ENCODE measurements at places on chromosomes 1 and 21.

DNA sequence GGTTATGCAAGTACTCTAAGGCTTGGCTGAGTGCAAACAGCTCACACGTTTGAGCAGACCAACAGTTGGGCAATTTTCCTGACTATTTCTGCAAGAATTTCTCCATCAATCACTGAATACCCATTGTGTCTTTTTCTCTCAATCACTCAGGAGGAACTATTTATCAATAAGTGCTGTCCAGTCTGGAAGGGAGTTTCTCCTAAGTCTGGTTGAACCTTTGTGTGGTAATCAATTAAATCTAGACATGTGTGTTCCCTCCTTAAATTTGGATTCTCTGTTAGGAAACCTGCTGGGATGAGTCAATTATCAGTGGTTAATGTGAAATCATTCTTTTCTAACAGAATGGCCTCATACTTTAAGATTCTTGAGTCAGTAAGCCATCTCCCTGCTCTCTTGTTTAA lies 6.8 kb upstream of the AADACL3 start:
- DNase-seq, result no peak

GRCh38 chr1:64553285-64553684 lies 83.4 kb downstream of the CACHD1 start:
- DNase-seq, result no peak

- no peak for DNase-seq
Measured at GRCh38 chr1:168643152-168643551, 66.7 kb downstream of the XCL1 start.

- no peak for DNase-seq
Measured at GRCh38 chr1:158810311-158810710, 20.8 kb upstream of the MNDA start.

DNA sequence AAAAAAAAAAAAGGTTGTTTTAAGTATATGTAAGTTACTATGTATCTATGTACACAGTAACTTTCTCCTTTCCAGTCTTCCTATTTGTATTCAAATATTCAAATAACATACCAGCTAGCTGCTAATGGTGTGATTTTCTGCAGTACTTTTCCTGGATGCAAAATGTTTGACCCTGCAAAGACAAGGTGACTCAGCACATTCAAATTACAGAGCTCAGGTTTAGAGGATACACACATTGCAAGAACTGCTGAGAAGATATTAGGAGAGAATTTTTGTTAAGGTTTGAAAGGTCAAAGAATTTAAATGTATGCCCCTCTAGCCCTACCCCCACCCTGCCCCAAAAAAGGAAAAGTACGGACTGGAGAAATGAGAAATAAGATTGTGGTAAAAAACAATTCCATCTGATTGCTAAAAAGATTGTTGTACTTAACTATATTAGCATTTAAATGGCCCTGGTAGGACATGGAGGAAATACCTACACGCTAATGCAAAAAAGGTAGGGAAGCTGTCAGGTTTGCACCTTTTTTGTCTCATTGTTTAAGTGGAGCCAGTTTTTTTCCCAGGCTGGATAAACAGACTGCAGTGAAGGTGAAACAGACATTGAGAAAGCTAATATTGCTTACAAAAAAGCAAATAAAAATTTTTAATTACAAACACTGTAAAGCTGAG lies 45.6 kb downstream of the ZNF281 start:
- no peak for DNase-seq

DNA sequence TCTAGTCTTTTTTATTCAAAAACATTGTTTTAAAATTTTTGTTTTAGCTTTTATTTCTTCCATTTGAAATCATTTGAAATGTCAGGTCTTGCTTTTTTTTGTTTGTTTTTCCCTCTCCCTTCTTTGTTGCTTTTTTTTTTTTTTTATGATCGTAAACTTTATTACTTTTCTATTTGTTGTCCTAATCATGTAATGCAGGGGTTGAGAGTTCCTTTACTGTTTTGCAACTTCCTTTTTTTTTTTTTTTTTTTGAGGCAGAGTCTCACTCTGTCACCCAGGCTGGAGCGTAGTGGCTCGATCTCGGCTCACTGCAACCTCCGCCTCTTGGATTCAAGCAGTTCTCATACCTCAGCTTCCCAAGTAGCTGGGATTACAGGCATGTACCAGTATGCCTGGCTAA lies 24.8 kb downstream of the IVNS1ABP start:
- DNase-seq, result no peak

- DNase-seq, result no peak
Measured at GRCh38 chr1:60170709-60171108, 97.1 kb upstream of the C1orf87 start.

DNA sequence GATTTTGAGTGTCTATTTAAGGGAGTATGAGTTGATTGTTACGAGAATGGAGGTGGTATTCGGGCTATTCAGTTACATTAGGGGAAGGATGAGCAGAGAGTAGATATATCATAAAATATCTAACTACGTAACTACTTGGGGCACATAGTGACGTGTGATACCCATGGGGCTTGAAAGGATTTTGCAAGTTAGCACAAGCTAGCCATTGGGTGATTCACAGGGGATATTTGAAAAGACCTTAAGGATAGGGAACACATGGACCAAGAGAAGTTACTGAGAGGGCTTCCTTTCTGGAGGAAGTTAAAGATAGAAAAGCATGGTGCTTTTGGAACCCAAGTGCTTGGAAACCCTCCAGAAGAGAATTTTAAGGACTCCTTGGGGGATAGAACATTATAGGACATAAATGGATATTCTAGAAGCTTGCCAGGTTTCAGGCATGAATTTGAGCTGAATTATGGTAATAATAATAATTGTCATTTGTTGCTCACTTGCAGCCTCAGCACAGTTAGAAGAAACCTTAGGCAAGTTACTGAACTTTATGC lies 5.4 kb downstream of the DISP1 start:
- DNase-seq, result no peak

- no peak for DNase-seq
Measured at GRCh38 chr1:214452152-214452784, 99.1 kb downstream of the PTPN14 start.

DNA sequence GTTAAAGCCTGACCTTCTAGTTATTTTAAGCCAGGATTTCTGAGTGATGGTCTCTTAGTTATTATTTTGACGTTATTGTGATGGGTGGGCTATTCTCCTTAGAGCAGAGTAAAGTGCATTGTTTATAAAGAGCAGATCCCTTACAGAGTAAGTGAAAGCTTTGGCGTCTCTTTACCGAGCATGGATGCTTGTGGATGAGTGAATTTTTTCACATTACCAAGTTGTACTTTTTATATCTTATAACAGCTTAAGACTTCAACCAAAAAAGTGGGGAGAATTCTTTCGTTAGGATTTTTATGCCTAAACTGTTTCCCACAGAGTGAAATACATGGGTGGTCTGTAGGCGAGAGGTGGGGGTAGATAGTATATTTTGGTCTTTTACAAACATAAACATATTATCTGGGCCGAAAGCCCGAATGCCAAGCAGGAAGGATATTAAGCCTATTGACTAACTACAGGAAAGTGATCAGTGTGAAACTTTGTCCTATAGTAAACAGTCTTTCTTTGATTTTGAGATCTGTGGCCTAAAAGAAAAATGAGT lies 279.1 kb upstream of the C1orf105 start:
- no peak for DNase-seq

- no peak for DNase-seq
Measured at GRCh38 chr1:247681288-247681897, 1.9 kb upstream of the OR13G1 start.

DNA sequence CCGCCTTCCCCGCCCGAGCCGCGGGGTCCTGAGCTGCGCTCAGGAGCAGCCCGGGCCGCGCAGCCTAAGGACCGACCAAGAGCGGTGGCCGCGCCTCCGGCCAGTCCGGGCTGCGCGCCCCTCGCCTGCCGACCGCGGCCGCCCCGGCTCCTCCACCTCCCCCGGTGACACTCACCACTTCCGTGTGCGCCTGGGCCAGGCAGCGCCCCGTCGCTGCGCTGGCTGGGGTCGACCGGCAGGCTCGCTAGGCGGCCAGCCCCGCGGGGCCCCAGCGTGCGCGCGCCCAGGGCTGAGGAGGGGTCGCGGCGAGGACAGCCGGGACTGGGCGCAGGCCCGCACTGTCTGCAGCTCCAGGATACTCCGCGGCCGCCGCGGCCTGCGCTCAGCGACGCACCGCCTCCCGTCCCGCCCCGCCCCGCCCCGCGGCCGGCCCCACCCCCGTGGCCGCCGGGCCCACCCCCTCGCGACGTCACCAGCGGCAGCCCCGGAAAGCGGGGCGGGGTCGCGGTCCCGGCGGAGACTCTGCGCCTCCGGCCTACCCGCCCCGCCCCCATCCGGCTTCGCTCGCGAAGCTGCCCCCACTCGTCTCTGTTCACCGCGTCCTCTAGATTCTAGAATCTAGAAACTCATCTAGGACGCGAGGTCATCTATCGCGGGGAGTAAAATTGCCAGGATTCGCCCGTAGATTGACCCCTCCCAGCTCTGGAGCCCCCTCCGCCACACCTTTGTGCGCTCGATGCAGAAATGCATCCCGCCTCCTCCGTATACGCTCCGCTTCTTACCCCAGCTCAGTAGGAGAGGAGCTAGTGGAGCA lies at the start of gene JAK1:
TSS of gene JAK1 (minus strand) at position 392 of the 814 bp plus-strand sequence. CDS start 80,285 bp downstream, outside the sequence.
- peak; percentile 87 for DNase-seq

GRCh38 chr1:203621559-203622262 lies 4.9 kb upstream of the ATP2B4 start:
- DNase-seq, result no peak

- DNase-seq, result no peak
Measured at GRCh38 chr1:244628789-244629188, 24.1 kb upstream of the DESI2 start.

GRCh38 chr21:37746849-37747248 lies 169.4 kb downstream of the KCNJ6 start:
- DNase-seq, result no peak

- no peak for DNase-seq
Measured at GRCh38 chr1:19560480-19560879, 75.1 kb upstream of the CAPZB start.

GRCh38 chr1:71944006-71944405 lies 338.3 kb downstream of the NEGR1 start:
- no peak for DNase-seq

DNA sequence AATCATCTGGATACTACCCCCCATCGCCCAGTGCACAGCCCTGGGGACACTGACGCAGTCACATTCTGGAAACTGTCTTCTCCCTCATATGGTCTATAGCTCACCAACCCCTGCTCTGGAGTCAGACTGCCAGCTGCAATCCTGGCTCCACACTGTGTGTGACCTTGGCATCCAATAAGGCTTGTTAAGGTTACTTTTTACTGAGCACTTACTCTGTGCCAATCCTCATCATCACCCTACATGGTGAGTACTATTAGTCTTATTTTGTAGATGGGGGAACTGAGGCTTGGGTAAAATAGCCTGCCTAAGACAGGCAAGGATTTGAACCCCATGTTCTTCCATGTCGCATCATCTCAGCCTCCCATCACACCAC lies 34.9 kb downstream of the AHDC1 start:
- DNase-seq, result no peak

GRCh38 chr1:177392336-177392735 lies 221.6 kb downstream of the BRINP2 start:
- DNase-seq, result no peak

- no peak for DNase-seq
Measured at GRCh38 chr21:26130249-26130881, 40.2 kb downstream of the APP start.

DNA sequence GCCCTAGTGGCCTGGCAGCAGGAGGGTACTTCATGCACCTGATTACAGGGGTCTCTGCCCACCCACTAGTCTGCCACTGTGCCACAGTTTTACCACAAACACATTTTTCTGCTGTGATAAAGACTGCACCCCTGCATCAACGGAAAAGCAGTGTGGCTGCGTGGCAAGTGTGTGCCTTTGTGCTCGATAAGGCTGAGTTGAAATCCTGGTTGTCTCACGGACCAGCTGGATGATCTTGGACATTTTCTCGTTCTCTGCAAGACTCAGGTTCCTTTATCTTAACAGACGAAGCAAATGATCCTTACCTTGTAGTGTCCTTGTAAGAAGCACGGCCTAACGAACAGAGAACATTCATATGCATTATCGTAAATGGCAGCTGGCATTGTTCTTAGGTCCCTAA lies 10.2 kb downstream of the GRHL3 start:
- no peak for DNase-seq

- peak; percentile 89 for DNase-seq
Measured at GRCh38 chr1:150560576-150561253, 11.5 kb downstream of the ADAMTSL4 start.

GRCh38 chr1:40299366-40300248 lies 17.5 kb downstream of the COL9A2 start:
- DNase-seq, result no peak

- no peak for DNase-seq
Measured at GRCh38 chr1:206551296-206551985, 44.1 kb downstream of the RASSF5 start.

GRCh38 chr1:89877756-89878155 lies 56.9 kb downstream of the LRRC8D start:
- no peak for DNase-seq

DNA sequence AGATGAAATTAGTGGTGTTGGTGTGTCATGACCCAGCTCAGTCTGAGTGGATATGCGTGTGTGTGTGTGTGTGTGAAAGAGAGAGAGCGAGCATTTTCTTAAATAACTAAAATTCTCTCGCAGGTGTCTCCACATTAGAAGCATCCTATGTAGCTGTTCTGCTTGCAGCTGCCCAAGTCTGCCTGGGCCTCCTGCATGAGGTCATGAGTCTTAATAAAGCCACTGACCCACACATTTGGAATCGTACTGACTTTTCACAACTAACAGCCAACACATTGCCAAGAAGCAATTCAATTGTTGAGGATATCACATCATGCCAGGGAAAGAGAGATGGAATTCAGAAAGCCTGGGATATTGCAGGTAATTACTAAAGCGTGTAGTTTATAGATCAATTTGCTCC lies 238.2 kb upstream of the AJAP1 start:
- DNase-seq, result no peak

- DNase-seq, result no peak
Measured at GRCh38 chr1:77594366-77595112, 87.9 kb downstream of the ZZZ3 start.

GRCh38 chr1:65584399-65584798 lies 163.9 kb downstream of the LEPR start:
- DNase-seq, result no peak

DNA sequence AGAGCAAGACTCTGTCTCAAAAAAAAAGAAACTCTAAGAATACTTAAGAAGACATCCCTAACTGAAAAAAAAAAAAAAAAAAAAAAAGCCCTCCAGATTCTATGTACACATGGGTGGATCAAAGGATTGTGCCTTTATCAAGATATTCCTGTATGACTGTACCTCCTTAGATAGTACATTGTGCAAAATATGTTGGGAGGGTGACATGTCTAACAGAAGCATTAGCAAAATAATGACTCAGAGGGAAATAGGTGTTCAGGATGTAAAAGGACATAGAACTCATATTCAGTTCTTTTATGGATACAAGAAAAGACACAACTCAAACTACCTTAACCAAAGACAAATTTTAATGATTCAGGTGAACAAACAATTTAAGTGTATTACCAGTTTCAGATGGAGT lies 269.8 kb upstream of the KAZN start:
- DNase-seq, result no peak

- no peak for DNase-seq
Measured at GRCh38 chr1:9558271-9558945, 19.1 kb downstream of the SLC25A33 start.

All from NCI-H510A (cell line).